Stimulated activated CD8-positive, alpha-beta memory T cell treated with anti-CD3 and anti-CD28 coated beads, Interleukin-4, amount 100 ng/mL, for 4 hours (primary cell): ENCODE measurements at places on chromosomes 1 and 21.

GRCh38 chr1:28845786-28846543, 34.0 kb downstream of the OPRD1 start:
- DNase-seq = no peak

GRCh38 chr1:98849969-98850636, 154.6 kb downstream of the PLPPR5 start:
- no peak for DNase-seq

- DNase-seq = no peak
These were observed 278.4 kb downstream of the ZNF326 start for GRCh38 chr1:90273241-90273774.

DNA sequence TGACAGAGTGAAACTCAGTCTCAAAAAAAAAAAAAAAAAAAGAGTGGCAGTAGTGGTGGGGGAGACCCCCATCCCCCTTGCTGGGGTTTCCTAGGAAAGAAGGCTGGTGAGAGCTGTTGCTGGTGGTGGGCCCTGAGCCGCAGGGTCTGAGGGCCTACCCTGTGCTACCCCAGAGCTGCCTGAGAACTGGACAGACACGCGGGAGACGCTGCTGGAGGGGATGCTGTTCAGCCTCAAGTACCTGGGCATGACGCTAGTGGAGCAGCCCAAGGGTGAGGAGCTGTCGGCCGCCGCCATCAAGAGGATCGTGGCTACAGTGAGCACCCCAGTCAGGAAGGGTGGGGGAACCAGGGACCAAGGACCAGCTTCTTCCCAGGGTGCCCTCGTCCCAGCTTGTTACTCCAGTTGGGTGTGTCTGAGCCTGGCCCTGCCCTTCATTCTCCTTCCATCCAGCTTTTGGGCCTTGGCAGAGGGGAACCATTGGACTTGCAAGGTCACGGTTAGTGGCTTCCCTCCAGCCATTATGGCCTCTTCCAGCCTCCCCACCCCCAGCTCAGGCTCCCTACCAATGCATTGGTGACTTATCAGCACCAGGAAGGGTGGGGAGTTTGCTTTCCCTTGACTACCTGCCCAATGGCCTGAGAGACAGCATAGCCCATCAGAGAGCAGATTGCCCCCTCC, 10.5 kb downstream of the LDLRAP1 start:
- no peak for DNase-seq

DNA sequence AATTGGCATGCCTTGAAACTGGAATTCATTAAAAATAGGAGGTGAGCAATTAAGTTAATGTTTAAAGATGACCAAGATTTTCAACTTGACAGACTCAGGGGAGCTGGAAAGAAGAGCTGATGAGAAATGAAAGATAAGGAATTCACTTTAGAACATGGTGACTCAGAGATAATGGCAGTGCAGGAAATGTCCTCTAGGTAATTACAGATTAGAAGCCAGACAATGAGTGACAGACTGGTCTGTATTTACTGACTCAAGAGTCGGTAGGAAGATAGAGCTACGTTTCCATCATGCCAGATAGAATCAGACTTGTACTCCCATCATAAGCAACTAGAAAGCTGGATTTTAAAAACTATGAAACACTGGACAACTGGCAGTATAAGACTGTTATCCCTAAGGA, 151.6 kb downstream of the AJAP1 start:
- no peak for DNase-seq

- no peak for DNase-seq
These were observed 87.5 kb upstream of the FMN2 start for GRCh38 chr1:240004086-240004749.

DNA sequence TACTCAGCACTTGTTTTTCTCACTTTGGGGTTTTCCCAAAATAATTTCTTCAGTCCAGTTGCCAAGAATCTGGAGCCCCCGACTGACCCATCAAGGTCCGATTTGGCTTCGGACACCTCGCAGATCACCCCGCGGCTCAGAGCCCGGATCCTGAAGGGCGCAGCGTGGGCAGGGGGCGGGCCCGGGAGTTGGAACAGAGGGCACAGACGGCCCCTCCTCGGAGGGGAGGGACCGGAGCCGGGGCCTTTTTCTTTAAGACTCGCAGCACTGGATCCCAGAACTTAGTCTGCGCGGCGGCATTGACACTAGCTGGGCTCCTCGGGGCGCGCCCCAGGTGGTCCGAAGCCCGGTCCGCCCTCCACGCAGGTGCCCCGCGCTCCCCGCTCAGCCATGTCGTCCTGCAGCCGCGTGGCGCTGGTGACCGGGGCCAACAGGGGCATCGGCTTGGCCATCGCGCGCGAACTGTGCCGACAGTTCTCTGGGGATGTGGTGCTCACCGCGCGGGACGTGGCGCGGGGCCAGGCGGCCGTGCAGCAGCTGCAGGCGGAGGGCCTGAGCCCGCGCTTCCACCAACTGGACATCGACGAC, at the start of gene CBR3:
CBR3 (plus strand) TSS at position 277 of the 588 bp plus-strand sequence; CDS start at position 391, 114 bp downstream.
- DNase-seq = no peak

DNA sequence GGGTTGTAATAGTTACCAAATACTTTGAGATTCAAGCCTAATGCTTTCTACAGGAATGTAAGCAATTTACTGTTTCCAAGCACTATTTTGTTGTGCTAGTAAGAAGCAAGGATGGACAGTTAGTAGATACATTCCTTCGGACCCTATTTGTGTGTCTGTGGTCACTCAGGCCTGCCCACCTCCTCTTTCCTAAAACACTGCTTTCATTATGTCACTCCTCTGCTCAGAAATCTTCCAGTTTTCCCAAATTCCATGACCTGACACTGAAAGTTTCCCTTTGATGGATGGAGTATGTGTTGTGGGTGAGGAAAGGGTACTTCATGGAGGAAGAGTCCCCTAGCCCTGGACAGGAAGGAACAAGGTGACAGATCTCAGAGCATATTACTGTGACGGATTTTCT, 141.1 kb downstream of the DISP1 start:
- DNase-seq = no peak

DNA sequence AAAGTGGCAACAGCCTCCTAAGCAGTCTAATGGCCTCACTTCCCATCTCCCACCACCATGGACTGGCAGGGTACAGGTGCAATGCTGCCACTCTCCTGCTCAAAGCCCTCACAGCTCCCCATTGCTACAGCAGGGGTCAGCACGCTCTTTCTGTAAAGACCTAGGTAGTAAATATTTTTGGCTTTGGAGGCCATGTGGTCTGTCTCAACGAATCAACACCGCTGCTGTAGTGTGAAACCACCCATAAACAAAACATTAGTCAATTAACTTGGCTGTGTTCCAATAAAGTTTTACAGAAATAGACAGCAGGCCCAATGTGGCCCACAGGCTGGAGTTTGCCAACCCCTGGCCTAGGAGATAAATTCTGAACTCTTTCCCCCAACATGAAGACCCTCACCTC, 44.6 kb upstream of the TMEM125 start:
- DNase-seq = no peak
